HS-27A (cell line): ENCODE measurements at places on chromosomes 3 and 15.

GRCh38 chr15:48560321-48561051 is 85.0 kb downstream of the FBN1 start:
- DNase-seq, result no peak

- DNase-seq, result no peak
Measured at GRCh38 chr3:67335813-67336212, 318.6 kb downstream of the SUCLG2 start.

DNA sequence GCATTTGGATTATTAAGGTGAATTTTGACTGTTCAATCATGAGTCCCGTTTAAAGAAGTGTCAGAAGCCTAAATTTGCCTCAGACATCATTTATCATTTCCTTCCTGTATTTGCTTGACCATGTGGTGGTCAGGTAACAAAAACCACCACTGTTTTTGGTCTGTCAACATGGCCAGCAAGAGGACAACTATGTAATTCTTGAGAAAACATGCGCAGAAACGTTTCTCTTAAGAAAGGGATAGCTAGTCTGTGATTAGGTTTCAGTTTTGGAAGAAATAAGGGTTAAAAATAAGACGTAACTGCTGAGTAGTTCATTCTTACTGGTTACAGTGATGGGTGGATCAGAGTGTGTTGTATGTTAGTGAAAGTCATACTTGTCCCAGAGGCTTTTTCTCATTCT is 204.5 kb downstream of the AKAP13 start:
- DNase-seq, result no peak

DNA sequence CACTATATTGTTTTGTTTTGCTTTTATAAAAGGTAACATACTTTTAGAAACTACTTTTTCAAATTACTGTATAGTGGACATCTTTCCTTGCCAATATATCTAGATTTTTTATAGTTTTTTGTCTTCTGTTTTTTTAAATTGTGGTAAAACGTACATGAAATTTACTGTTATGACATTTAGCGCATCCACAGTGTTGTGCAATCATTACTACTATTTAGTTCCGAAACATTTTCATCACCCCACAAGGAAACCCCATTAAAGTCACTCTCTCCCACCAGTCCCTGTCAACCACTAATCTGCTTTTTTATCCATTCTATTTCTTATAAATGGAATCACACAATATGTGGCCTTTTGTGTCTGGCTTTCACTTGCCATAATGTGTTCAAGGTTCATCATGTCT is 54.8 kb downstream of the TMEM266 start:
- no peak for DNase-seq

DNA sequence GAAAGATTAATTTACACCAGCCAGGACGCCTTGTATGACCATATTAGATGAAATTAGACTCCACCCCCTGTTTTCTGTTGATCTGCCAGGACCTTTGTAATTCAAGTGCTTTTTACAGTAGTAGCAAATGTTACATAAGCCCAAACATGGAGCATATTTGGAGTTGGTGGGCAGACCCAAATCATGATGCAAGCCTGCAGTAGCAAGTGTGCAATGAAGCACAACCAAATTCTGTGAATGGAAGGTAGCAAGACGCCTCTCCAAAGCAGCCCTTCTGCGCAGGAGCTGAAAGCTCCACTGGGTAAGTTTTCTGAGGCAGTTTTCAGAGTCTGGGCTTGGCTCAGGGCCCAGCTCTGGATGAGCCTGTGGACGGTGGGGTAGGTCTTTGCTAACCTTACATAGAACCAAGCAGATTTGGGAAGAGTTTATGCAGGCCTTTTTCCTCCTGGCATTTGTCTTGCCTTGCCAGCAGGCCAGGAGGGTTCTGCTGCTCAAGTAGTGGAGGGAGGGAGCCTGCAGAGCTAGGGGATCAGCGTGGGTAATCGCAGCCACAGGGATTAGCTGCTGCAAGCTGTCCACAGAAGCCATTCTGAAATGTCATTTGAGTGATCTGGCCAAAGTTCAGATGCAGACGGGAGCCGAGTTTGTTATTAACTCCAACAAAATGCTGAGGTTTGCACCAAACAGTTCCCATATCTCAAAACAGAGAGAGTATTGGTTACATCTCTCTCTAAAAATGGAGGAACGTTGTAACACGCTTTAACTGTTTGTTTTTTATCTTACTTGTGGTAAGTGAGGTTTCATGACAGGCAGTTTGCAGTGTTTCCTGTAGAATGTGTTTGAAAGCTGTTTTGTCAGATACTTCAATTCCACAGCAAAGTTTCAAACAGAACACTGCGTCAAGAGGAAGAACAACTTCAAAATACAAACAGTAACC is 55.4 kb downstream of the PSMD6 start:
- no peak for DNase-seq

DNA sequence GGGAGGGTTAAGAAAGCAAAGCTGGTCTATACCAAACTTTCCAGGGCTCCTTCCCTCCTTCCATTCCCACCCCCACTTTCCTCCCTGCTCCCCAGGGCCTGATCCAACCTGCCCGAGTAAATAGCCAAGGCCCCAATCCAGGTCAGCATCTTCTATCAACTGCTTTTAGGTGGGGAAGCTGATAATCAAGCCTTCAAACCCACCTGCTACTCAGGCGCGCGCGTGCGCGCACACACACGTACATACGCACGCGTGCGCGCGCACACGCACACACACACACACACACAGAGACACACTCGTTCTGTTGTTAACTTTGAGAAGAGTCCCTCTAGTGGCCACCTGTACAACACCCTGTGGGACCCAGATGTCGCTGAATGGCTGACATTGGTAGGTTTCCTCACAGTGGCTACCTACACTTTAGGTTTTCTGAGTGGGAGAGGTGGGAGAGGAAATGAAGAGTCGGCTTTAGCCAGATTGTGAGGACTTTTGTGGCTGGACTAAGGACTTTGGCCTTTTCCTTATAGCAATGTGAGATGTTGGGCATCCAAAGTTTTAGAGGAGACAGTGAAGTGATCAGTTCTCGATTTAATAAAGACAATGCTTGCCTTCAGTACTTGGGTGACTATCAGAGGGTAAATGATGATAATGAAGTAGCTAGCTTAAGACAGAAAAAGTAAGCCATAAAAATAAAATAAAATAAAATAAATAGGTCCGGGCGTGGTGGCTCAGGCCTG is 179.9 kb upstream of the C2CD4B start:
- peak; percentile 11 for DNase-seq
